ENCODE measurements at places on chromosomes 12 and 14.

DNA sequence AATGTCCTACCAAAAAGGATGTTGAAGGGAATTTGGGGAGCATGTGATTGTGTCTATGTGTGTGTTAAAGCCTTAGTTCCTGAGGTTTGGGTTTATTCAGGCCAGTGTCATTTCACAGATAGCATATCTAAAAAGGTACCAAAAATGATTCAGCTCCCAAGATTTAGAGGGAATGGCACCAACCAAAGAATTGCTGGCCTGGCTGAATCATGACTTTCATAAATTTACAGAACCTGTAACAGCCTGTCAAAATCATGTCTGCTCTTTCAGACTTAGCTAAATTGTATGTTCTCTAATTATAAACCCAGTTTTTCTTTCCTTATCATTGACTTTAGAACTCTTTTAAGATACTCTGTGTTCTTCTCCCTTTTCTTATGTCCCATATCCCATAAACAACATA lies 231.5 kb downstream of the NUBPL start:
- DNase-seq = no peak

- DNase-seq = no peak
These were observed 46.1 kb downstream of the FANCM start for GRCh38 chr14:45181806-45182205.

- DNase-seq = no peak
These were observed 164.4 kb downstream of the NELL2 start for GRCh38 chr12:44711736-44712135.

DNA sequence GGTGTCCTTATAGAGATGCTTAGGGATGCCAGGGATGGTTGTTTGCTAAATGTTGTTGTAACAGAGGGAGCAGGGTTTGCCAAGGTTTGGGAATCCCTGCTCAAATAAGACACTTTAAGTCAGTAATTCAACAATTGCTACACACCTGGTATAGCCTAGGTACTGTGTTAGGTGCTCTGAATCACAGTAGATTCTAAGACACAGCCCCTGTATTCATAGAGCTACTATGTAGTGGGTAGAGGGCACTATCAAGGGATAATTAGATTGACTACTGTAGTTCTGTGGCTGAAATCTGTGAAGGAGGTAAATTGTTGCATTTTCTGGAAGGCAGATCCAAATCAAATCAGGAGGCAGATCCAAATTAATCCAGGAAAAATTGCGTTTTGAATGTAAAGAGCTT lies 149.2 kb downstream of the C12orf75 start:
- DNase-seq = no peak

DNA sequence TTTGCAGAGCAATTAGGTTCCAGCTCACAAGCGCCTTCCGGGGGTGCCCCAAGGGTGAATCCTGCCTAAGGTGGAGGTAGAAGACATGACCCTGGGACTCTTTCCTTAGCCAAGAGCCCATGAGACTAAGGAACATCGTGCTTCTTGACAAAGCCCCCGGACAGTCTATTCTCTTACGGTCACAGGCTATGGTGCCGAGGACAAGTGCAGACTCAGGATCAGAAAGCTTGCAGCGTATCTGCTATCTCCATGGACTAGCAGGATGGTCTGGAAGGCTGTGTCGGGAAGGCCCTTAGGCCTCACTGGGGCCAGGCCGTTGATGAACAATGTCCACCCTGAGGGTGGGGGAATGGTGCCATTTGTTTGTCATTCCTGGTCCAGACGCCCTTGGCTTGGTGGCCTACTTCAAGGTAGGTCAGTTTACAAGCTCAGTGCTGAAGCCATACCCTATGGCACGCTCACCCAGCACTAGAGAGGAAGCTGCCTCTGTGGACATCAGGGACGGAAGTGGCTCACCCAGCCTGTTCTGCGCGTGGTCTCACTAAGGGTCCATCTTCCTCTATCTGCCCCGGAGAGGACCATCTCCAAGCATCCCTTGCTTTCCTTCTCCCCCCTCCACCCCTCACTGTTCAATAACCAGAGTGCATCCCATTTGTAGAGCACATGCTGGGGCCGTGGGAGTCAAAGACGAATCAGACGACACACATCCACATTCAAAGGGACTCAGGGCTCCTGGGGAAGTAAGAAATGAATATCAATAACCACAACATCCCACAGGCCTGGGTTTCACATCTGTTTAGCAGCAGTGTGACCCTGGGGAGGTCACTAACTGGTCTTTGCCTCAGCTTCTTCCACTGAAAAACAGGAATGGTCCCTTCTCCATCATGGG lies 45.0 kb upstream of the IQSEC3 start:
- DNase-seq = no peak

DNA sequence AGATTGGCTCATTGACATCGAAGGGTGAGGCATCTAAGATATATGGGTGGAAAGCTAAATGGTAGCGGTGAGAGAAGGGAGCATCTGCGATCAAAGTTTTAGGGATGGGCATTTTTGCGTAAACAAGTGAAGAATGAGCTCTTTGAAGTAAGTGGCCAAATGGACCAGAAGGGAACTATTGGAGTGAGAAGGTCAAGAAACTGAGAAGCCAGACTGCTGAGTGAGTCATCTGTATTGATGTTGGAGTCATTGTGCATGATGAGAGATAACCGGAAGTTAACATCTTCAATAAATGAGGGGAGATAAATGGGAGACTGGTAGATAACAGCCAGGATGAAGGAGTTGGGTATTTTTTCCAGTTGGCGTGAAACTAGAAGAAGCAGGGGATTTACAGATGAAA lies 271.9 kb upstream of the PDE3A start:
- DNase-seq = no peak

GRCh38 chr12:131093971-131094830 lies 140.5 kb downstream of the ADGRD1 start:
- no peak for DNase-seq

DNA sequence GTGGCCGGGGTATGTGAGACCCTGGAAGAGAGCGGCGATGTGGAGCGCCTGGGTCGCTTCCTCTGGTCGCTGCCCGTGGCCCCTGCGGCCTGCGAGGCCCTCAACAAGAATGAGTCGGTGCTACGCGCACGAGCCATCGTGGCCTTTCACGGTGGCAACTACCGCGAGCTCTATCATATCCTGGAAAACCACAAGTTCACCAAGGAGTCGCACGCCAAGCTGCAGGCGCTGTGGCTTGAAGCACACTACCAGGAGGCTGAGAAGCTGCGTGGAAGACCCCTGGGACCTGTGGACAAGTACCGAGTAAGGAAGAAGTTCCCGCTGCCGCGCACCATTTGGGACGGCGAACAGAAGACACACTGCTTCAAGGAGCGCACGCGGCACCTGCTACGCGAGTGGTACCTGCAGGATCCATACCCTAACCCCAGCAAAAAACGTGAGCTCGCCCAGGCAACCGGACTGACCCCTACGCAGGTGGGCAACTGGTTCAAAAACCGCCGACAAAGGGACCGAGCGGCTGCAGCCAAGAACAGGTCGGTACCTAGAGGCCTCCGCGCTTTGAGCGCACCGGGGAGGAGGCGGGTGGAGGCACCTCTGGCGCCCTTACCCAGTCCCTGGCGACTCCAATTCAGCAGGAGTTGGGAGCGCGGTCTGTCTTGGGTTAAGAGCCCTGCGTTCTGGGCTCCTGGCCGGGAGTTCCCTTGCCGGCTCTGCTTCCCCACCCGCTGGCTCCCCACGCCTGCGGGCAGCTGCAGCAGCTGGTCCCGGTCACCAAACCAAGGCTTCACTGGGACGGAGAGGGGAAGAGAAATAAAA lies 700 bp downstream of the SIX6 start:
- no peak for DNase-seq

DNA sequence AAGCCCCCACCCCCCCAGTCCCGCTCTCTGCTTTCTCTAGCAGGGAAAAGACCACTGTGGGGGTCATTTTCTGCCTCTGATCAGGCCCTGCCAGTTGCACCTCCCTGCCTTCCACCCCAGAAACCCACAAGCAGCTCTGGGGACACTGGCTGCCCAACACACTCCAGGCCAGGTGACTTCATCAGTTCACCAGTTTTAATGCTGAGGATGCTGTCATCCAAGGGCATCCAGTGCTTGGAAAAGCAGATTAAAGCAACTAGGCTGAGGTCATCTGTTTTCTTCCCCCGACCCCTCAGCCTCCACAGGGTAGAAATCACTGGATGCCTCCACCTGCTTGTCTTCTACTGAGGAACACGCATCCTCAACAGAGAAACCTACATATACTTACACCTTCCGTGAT lies 282.4 kb downstream of the DPF3 start:
- DNase-seq = no peak

- DNase-seq = no peak
These were observed 6.8 kb upstream of the PPP1R13B start for GRCh38 chr14:103854017-103854808.
